ENCODE measurements at places on chromosomes 5 and 9.
A peak's percentile ranks its signal among the peaks of the same experiment; 100 is the strongest.

DNA sequence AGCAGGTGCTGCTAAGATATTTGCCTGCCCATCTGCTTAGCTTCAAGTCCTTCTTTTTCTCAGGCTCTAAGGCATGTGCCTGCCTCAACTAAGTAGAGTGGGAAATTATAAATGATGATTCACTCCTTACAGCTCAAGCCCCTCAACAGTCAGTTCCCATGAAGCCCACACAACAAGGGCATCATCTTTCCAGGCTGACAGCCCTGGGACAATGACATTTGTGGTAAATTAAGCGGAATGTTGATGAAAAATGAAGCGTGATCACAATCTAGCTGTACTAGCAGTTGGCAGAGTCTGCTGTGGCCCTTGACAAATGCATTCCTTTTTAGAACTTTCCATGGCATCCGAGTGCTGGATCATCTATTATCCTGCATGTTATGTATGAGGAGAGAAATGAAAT, 548.6 kb downstream of the KIF4B start:
- DNase-seq, result peak; percentile 41

- DNase-seq, result no peak
Measured at GRCh38 chr5:25027061-25027460, 382.3 kb upstream of the CDH10 start.

DNA sequence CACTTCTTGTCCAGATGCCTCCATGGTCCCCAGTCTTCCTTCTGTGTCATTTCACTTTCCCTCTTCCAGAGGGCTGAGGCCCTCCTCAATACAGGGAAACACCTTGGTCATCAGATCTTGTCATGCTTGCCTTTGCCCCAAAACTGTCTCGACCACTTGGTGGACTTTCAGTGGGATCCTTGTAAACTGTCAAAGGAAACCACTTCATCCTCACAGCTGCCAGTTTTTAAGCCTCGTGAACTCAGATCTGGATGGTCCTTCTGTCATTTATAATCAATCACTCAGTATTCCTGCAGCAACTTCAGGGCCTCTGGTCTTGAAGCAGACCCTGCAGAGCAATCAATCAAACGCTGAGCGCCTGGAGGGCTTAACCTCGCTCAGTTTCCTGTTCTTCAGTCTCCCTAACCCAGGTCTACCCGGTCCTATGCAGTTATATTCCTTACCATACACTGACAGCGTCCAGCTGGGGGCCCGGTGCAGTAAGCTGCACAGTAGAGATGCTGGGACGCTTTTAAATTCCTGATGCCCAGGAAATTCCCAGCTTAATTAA, 74.6 kb downstream of the GOLPH3 start:
- no peak for DNase-seq

DNA sequence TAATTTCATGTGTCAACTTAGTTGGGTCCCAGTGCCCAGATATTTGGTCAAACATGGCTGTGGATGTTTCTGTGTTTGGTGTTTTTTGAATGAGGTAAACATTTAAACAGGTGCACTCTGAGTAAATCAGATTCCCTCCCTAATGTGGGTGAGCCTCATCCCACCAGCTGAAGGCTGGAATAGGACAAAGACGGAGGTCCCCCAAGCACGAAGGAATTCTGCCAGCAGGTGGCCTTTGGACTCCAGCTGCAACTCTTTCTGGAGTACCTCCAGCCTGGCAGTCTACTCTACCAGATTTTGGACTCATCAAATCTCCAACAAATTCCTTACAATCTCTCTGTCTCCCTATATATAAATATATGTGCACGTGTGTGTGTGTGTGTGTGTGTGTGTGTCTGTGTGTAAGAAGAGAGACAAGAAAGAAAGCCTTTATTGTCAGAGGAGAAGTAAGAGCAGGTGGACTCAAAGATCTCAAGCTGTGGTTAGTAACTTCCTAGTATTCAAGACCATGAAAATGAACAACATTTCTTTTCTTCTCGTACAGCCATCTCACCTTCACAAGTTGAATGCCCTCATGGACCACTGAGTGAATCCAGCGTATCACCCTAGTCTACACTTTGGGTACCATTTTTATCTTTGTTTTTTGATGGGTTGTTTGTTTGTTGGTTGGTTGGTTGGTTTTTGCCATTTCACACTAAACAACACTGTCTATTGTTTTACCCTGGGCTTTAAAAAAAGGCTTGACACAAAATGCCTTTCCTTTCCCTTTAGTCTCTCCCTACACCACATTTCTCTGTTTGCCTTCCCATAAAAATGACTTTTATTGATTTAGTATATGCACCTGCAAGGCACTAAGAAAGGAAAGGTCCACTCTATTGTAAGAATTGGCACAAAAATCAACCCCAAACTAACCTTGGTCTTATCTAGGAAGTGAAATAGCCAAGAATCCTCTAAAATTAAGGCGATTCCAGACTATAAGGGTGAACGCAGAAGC, 118.7 kb downstream of the TENT4A start:
- DNase-seq, result no peak

GRCh38 chr5:67106626-67107342, 89.8 kb downstream of the CD180 start:
- DNase-seq, result no peak

GRCh38 chr5:173091981-173092380, 35.8 kb downstream of the CREBRF start:
- no peak for DNase-seq

GRCh38 chr5:40346901-40347300, 332.8 kb upstream of the PTGER4 start:
- DNase-seq, result no peak

GRCh38 chr5:116527582-116527981, 47.0 kb downstream of the SEMA6A start:
- no peak for DNase-seq

DNA sequence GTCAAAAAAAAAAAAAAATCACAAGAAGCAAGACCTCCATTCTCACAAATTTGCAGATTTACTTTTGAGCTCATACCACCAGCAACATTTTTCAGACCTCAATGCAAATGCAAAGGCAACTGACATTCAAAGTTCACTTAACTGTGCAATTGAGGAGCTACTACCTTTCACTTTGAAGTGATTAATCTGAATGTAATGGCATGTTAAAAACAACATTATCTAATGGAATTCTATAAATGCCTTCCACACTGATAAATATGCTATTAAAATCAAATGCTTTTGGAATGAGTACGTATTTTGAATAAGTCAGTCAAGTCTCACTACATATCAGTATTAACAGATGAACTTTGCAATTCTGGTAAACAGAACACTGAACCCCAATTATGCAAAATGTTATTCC, 32.3 kb downstream of the UBQLN1 start:
- DNase-seq, result no peak

DNA sequence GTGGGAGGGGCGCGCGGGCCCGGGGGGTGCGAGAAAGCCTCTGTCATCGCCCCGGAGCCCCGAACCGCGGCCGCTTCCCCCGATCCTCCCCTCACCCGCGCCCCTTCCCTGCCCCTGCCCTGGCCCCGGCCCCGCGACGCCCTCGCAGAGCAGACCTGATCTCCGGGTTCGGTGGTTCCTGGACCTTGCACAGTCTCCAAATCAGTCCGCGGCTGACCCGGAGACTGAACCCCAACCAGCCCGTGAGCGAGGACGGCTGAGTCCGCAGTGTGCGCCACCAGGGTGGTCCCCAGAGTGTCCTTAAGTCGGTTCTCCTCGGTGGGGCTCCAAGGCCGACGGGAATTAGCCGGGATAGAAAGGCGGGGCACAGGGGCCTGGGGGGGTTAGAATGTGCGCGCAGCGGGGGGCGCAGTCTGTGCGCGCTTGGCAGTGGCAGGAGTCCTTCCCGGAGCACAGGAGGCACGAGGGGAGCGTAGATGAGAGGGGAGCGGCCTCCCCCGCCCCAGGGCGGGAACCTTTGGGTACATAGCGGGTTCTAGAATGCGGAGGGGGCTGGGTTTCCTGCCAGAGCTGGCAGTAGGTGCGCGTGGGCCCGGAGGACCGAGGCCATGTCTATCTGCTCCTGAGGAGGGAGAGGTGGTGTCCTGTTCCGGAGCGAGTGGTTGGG, 779 bp downstream of the PKN3 start:
- DNase-seq, result peak; percentile 19

DNA sequence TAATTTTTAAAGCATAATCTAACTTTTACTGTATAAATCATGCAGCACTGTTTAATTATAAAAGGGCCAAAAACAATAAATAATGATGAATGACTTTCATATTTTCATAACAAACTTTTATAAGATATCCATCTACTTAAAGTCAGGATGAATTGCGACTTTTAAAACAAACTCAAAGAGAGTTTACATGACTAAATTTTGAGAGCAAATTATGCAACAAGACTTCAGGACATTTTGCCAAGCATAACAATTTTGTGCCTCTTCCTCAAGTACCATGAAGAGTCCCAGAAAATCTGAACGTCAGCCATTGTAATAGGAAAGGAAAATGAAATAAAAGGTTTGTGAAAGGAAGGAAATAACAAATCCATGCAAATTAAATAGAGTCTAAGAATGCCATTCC, 24.4 kb downstream of the ERAP1 start:
- no peak for DNase-seq
